ENCODE measurements at places on chromosomes 6 and 20. TPM values are rescaled to one million over a fixed set of nuclear protein-coding genes. Genes with fewer than 3 reads are reported as not detected.

The POM121L2 gene
- not detected for total RNA-seq

The KHDC1 gene
- total RNA-seq: 0.95 TPM

The CLVS2 gene
- total RNA-seq: 7.5 TPM

The AVP gene
- not detected for total RNA-seq

DNA sequence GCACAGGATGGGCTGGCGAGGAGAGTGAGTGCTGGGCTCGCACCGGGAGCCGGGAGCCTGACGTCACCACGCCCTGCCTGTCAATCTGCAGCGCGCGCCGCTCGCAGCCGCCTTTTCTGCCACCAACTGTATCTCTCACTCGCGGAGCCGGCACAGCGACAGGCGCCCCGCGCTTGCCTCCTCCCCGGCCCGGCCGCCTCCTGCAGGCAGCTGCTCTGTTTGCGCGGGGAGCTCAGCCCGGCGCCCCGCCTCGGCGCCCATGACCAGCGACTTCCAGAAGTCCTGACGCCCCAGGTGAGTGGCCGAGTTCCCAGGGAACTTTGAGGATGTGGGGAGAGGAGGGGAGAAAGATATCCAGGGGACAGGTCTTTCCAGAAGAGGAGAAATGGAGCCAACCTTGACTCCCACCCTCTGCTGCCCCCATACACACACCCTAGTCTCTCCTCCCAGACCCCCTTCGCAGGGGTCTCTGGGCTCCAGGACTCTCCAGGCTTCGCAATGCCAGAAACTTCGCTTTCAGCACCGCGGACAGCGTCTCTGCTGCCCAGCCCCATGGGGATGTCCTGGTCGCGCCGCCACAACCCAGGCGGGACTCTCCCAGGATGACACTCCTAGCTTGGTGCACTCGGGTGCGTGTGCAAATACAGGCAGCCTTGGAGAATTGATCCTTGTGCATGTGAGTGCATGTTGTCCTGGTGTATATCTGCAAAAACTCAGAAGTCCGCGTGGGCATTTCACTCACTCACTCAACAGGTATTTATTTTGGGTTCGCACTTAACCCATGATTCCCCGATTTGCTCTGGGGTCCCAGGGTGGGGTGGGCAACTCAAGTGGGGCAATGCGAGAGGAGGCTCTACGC, at the start of gene GPR6:
Gene GPR6 (plus strand): TSS at position 138 of the 859 bp plus-strand sequence. CDS start 802 bp downstream, outside the sequence.
- H3K27me3 ChIP-seq: peaks cover 31% of the 10 kb centered on the region
- H3K4me1 ChIP-seq: no peaks in the 10 kb centered on the region
- no peaks in the 10 kb centered on the region for H3K36me3 ChIP-seq
- H3K4me3 ChIP-seq: no peak within 1 kb of the TSS

The PRICKLE4 gene
- 2.0 TPM for total RNA-seq

DNA sequence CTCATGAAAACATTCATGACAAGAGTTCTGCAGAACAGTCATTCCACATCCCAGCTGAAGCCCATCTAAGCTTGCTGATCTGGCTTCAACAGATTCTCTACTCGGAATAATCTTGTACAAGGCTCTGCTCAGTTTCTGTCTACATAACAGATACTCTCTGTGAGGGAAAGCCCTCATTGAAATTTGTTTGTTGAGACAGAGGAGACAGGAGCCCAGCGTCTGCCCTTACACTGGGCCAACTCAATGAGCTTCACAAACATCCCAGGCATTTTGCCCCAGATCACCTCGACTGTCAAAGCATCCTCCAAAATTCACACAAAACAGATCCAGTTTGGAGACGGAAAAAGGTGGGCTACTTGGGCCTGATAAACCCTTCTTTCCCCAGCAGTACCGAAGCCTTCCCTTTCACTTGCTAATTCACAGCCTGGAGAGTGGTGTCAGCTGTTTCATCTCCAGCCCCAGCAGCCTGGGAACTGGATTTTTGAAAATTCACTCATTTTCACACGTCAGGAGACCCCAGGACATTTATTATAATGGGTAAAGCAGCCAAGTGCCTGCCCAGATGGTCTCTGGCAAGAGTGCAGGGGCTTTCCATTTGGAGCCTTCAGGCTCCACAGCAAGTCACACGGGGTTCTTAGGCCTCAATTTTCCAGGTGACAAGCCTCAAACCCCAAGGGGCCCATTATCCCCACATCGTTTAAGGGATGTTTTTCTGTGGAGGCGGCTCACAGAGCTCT, 7.3 kb downstream of the CCDC167 start:
- no peaks in the 10 kb centered on the region for H3K27me3 ChIP-seq
- no peak for DNase-seq
- no peaks in the 10 kb centered on the region for H3K36me3 ChIP-seq
- peaks cover 11% of the 10 kb centered on the region for H3K4me1 ChIP-seq
- H3K4me3 ChIP-seq: no peak overlapping the region

DNA sequence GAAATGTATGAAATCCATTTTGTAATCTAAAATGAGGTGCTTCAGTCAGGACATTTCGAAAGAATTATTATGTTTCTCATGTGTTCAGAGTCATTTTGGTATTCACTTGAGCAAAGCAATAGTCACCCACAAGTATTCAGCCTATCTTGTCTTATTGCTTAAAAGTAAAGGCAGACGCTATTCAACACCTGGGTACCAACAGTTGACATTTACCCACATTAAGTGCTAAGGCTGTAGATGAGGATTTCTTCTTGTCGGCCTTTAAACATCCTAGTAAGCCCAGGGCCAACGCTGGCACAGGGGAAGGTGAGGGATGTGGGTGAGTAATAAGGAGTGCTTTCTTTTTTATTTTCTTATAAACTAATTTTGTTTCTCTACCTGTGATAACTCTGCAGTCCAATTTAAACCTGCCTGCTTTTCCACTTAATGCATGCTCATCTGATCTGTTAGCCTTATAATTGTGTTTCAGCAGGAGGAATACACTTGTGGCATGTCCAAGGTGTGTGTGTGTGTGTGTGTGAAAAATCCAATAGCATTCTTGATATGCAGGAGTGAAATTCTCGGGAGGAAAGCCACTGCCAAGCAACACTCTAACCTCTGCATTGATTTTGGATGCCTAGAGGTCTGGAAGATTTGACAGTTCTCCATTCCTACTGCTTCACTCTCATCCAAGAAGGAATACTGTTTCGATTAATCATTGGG, 252.0 kb downstream of the SOX4 start:
- no peak for DNase-seq
- H3K27me3 ChIP-seq: no peaks in the 10 kb centered on the region

The PCMT1 gene
- 117 TPM for total RNA-seq

The CGA gene
- not detected for total RNA-seq

- H3K36me3 ChIP-seq: no peaks in the 10 kb centered on the region
- DNase-seq: no peak
- no peaks in the 10 kb centered on the region for H3K4me1 ChIP-seq
- no peaks in the 10 kb centered on the region for H3K27me3 ChIP-seq
- no peak overlapping the region for H3K27ac ChIP-seq
Observed at GRCh38 chr6:68951270-68951669, 316.2 kb downstream of the ADGRB3 start.

GRCh38 chr6:79208816-79209215, 25.7 kb downstream of the HMGN3 start:
- H3K4me3 ChIP-seq: no peak overlapping the region
- DNase-seq: no peak
- no peak overlapping the region for H3K27ac ChIP-seq

DNA sequence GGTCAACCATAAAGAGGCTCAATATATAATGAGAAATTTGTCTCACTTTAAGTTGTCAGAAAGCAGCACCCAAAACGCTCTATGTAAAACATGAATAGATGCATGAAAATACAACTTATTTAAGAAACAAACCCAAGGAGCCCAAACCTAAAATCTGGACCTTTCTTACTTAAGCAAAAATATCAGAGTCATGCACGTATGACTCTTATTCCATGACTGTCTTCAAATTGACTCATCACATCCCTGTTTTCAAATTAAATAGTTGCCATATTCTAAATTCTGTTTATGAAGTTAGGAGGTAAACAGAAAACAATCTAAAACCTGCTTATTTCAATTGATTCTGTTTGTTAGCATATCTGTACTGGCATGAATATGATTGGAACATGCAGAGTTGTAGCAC, 42.1 kb downstream of the ANKRD6 start:
- H3K27ac ChIP-seq: no peak overlapping the region
- H3K27me3 ChIP-seq: no peaks in the 10 kb centered on the region
- H3K4me1 ChIP-seq: peaks cover 10% of the 10 kb centered on the region
- no peaks in the 10 kb centered on the region for H3K36me3 ChIP-seq
- no peak overlapping the region for H3K4me3 ChIP-seq
- DNase-seq: no peak

- H3K27ac ChIP-seq: no peak overlapping the region
- no peak overlapping the region for H3K4me3 ChIP-seq
- H3K36me3 ChIP-seq: no peaks in the 10 kb centered on the region
- peaks cover 11% of the 10 kb centered on the region for H3K27me3 ChIP-seq
- H3K4me1 ChIP-seq: peaks cover 45% of the 10 kb centered on the region
- DNase-seq: peak; percentile 94
Observed at GRCh38 chr6:170024940-170025339, 265.9 kb downstream of the DLL1 start.

GRCh38 chr20:3374296-3374695, 33.2 kb downstream of the DNAAF9 start:
- H3K27me3 ChIP-seq: no peaks in the 10 kb centered on the region
- peaks cover 5% of the 10 kb centered on the region for H3K4me1 ChIP-seq
- no peak overlapping the region for H3K27ac ChIP-seq
- no peak overlapping the region for H3K4me3 ChIP-seq
- H3K36me3 ChIP-seq: peaks cover 17% of the 10 kb centered on the region
- no peak for DNase-seq

Measured in sigmoid colon (tissue), 7 donors.